Activated T-cell treated with anti-CD3 and anti-CD28 coated beads for 4 hours (primary cell): ENCODE measurements at places on chromosomes 1 and 21.

DNA sequence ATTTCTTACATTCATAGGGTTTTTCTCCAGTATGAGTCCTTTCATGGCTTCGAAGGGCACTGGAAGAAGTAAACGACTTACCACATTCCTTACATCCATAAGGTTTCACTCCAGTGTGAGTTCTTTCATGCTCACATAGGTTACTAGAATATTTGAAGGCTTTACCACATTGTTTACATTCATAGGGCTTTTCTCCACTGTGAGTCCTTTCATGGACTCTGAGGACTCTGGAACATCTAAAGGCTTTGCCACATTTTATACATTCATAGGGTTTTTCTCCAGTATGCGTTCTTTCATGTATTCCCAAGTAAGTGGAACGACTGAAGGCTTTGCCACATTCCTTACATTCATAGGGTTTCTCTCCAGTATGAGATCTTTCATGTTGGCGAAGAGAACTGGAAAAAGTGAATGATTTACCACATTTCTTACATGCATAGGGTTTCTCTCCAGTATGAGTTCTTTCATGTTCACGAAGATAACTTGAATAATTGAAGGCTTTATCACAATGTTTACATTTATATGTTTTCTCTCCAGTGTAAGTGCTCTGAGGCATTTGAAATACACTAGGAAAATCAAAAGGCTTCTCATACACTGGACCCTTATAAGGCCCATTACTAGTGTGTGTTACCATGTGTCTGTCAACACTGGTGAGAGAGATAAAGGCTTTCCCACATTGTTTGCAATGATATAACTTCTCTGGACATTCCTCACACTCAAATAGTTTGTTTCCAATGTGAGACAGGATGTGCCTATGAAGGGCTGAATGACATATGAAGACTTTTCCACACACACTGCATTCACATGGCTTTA lies 29.9 kb upstream of the ZNF695 start:
- no peak for DNase-seq

DNA sequence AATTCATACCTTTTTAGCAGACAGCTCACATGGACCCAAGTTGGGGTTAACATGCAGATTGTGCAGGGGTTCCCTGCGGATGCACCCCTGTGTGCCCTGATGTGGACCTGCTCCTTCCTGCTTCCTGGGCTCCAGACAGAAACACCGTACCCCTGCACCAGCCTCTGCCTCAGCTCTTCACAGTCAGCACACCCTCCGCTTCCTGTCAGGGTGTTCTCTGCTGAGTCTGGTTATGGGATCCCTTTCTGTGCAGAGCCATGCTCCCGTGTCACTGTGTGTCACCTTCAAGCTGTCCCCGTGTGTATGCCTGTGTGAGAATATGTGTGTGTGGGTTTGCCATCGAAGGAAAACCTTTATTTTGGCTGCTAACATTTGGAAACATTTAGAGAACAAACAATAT lies 48.7 kb upstream of the KCNJ15 start:
- no peak for DNase-seq

DNA sequence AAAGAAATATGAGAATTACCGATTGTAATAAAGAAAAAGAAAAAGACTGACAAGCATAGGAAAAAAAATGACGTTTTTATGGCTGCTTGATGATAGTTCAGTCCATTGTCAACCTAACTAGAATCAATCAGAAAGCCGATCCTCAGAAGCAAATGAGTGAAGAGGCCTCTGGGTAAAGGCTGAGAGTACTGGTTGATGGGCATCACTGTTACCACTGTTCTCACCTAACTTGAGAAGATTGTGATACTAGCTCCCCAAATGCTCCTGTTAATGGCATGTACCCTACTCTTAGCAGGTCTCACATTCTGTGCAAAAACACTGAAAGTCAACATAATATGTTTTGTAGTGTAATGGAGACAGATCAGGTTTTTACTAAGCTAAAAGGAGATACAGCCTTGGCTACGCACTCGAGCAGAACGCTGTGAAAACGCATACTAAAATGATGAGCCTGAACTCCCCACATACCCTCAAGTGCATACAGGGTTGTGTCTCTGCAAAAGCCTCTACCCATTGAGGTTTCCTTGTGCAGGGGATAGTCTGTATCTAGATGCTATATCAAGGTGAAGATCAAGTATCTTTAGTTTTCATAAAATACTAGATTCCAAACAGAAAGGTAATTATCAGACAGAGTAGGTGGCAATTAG lies 554.6 kb downstream of the SMYD3 start:
- no peak for DNase-seq

- no peak for DNase-seq
Observed at GRCh38 chr1:151867765-151868411, 14.4 kb upstream of the THEM5 start.

DNA sequence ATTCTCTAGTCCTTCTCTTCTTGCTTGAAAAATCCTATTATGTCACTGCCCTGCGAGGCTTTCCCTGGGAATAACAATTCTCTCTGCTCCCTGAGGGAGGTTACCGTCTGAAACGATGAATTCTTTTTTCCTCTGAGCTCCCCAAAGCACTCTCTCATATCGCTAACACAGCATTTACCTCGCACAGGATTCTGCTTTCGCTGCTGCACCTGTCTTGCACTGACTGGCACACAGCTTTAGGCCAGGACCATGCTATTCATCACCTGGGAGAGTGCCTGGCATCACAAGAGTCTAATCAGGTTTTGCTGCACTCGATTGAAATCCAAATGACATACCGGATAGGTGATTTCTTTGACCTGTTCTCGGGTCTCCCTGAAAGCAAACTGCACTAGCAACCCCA lies 52.8 kb upstream of the GNG4 start:
- DNase-seq: no peak

- no peak for DNase-seq
Observed at GRCh38 chr1:17877896-17878295, 122.8 kb downstream of the ACTL8 start.

- no peak for DNase-seq
Observed at GRCh38 chr1:224500796-224501195, 66.2 kb upstream of the WDR26 start.

DNA sequence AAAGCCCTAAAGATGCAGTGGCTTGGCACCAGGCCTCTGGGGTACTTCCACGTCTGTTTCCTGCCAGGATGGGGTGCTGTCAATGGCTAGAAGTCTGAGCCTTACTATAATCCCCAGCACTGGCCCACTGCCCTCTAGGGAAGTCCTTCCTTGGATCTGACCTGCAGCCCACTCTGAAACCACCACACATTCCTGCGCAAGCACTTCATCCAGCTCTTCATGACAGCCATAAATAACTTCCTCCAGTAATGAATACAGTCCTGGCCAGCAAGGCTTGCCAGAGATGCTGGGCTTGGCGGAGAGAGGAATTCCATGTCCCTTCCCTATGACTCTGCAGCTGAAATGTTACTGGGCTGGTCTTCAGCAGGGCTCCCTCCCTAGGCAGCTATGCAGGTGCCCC lies 32.6 kb downstream of the ALPL start:
- no peak for DNase-seq

DNA sequence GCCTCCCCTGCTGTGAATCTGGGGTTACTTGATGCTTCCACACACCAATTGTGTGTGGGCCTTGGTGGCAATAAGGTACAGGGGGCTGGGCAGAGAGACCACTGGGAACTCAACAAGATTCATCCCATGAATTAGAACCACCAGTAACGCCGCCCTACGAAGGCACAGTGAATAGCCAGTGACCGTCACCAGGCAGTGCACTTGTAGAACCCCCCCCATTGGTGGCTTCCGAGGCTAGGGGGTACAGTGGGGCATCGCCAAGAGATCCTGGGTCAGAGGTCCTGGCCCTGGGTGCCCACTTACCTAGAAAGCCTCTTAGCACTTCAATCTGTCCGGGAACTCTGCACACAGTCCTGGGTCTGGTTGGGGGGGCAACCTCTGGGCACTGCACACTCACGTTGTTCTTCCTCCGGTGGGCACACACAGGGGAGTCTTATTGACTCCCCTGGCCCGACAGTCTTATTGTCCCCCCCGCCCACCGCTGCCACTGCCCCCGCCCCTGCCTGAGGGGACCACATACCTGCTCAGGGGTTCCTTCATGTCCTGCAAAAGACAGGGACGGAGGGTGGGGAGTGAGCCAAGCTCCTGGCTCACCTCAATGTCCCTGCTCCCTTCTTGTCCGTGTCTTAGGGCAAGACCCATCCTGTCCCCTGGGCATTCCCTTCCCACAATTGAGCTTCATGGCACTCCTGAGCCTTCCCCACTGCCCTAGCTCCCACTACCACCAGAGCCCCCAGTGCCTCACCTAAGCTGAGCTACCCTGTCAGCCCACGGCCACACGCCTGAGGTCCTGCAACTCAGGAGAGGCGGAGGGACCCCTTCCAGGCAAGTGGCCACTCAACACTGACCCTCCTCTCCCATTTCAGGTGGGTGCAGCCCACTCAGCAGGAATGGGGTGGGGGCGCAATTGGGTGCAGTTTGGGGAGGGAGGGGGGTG lies 2.5 kb upstream of the TRIM11 start:
- DNase-seq: no peak

GRCh38 chr1:104932949-104933679 lies 1183.4 kb downstream of the AMY1C start:
- DNase-seq: no peak

- no peak for DNase-seq
Observed at GRCh38 chr1:51553911-51554310, 34.8 kb upstream of the EPS15 start.

GRCh38 chr1:14267991-14268390 lies 330.5 kb upstream of the KAZN start:
- no peak for DNase-seq
